ENCODE measurements at places on chromosomes 6 and 20.

DNA sequence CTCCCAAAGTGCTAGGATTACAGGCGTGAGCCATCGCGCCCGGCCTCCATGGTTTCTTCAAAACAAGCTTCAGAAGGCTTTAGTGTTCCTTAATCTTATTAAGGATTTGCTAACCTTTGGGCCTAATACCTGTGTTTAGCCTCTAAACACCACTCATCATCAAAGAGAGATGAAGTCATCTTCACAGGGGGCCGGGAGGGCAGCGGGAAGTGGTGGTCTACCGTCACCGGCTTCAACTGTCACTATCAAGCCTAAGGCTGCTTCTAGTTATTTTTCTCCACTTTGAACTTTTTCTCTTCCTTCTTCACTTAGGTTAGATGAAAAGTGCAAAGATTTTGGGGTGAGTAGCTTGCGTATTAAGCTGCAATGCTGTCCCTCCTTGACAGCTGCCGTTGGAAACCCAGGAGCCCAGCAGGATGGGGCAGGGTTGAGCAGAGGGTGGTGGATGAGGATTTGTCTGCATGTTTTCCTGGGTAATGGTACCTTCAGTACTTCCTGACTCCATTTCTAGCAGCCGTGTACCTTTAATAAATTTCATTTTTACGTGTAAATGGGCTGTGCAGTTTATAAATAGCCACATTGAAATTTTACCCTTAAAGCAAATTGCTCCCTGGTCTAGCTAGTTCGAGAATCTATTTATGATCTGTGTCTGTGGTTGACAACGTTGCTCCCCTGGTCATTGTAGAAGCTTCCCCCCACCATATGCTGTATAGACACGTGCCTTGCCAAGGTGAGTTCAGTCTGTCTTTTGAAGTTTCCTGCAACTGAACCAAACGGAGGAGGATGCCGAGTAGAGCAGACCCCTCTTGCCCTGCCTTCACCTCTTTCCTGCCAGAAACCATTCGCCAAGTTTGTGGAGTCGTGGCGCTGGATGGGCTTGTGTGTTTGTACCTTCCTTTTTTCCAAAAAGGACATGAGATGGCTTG is 64.8 kb downstream of the SYNJ2 start:
- no peak for DNase-seq

DNA sequence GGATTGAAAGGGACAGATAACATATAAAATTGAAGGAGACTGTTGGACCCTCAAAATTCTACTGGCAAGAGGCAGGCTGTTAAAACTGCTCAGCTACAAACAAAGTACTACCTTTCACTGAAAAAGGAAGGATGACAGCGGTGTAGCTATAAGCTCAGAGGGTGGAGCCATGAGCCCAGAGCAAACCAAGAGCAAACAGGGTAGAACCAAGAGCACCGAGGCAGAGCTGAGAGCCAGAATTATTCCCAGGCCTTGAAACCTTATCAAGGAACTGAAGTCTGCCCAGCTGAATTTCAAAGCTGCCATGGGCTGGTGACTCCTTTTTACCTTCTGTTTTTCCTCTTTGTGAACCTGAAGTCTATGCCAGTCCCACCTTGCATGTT is 74.7 kb upstream of the SLC4A11 start:
- DNase-seq = no peak

- DNase-seq = no peak
Measured at GRCh38 chr6:158630938-158631616, 13.5 kb downstream of the DYNLT1 start.

GRCh38 chr6:134738211-134738885 is 211.6 kb downstream of the ALDH8A1 start:
- no peak for DNase-seq

- no peak for DNase-seq
Measured at GRCh38 chr20:9279918-9280401, 211.1 kb downstream of the PLCB4 start.

DNA sequence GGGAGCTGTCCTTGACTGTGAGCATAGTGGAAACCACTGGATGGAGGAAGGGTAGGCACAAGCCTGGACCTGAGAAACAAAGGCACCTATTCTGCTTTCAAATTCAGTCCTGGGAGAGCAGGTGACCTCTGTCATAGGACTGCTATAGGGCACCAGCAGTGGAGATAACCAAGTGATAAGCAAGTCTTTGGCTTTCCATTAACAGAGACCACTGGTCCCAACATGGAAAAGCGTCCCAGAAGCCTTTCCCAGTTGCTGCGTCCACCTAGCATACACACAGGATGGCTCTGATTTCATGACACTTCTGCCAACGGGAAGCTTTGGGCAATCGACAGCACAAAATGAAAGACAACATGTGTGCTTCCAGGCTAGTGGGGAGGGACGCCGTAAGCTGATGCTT is 8.9 kb downstream of the SLC22A3 start:
- DNase-seq = peak; percentile 41

DNA sequence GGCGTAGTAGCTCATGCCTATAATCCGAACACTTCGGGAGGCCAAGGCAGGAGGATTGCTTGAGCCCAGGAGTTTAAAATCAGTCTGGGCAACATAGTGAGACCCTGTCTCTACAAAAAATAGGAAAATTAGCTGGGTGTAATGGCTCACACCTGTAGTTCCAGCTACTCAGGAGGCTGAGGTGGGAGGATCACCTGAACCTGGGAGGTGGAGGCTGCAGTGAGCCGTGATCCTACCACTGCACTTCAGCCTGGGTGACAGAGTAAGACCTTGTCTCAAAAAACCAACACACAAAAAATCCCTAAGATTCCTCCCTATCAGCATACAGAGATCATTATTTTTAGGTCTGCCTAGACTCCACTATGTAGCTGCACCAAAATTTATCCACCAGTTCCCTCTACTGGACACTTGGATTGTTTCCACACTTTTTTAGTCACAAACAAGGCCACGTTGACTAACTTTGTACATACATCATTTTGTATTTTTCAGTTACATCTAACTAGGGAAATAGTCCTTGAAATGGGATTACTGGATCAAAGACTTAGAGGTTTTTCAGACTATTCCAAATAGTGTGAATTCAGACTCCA is 3.6 kb upstream of the PHF1 start:
- DNase-seq = no peak

DNA sequence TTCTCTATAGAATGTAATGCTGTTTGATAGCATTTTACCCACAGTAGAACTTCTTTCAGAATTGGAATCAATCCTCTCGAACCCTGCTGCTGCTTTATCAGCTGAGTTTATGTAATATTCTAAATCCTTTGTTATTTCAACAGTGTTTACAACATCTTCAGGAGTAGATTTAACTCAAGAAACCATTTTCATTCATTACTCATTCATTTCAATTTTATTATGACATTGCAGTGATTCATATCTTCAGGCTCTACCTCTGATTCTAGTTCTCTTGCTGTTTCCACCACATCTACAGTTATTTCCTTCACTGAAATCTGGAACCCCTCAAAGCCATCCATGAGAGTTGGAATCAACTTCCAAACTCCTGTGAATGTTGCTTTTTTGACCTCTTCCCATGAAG is 93.7 kb downstream of the ZFAND3 start:
- DNase-seq = no peak

DNA sequence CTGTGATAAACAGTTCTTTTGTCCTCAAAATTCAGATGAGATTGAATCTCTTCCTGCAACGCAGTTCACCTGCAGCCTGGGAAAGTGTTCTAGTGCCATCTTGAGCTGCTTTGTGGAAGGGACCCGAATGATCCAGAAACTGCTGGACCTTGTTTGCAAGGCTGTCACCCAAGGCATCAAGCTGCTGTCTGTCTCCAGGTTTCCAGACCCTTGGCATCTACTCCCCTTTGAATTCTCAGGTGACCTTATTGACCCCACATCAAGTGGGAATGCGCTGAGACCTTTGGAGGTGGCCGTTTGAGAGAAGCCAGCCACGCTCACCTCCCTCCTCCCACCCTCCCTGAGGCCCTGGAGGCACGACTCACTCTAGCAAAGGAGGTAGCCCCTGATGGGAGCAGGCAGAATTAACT is 112.5 kb downstream of the EDN3 start:
- no peak for DNase-seq

- no peak for DNase-seq
Measured at GRCh38 chr6:41706876-41707564, 28.4 kb downstream of the TFEB start.

- DNase-seq = no peak
Measured at GRCh38 chr6:10409233-10409721, 5.6 kb downstream of the TFAP2A start.

GRCh38 chr20:52880997-52881396 is 91.2 kb upstream of the TSHZ2 start:
- DNase-seq = no peak

- DNase-seq = no peak
Measured at GRCh38 chr20:21259346-21259745, 43.8 kb upstream of the XRN2 start.

- no peak for DNase-seq
Measured at GRCh38 chr6:16625291-16626265, 135.7 kb downstream of the ATXN1 start.

DNA sequence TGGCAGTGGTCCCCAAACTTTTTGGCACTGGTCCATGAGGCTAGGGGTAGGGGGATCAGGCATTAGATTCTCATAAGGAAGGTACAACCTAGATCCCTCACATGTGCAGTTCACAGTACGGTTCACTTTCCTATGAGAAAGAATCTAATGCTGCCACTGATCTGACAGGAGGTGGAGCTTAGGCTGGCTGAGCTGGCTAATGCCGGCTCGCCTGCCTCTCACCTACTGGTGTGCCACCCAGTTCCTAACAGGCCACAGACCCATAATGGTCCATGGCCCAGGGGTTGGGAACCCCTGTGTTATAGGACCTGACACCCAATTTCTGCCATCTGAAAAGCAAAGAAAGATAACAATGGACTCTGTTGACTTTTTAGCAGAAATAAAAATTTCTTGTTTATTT is 199.6 kb downstream of the GMPR start:
- DNase-seq = no peak

GRCh38 chr6:110456694-110457093 is 19.7 kb downstream of the SLC22A16 start:
- DNase-seq = no peak

GRCh38 chr20:2742934-2743559 is 50.5 kb downstream of the EBF4 start:
- peak; percentile 85 for DNase-seq

DNA sequence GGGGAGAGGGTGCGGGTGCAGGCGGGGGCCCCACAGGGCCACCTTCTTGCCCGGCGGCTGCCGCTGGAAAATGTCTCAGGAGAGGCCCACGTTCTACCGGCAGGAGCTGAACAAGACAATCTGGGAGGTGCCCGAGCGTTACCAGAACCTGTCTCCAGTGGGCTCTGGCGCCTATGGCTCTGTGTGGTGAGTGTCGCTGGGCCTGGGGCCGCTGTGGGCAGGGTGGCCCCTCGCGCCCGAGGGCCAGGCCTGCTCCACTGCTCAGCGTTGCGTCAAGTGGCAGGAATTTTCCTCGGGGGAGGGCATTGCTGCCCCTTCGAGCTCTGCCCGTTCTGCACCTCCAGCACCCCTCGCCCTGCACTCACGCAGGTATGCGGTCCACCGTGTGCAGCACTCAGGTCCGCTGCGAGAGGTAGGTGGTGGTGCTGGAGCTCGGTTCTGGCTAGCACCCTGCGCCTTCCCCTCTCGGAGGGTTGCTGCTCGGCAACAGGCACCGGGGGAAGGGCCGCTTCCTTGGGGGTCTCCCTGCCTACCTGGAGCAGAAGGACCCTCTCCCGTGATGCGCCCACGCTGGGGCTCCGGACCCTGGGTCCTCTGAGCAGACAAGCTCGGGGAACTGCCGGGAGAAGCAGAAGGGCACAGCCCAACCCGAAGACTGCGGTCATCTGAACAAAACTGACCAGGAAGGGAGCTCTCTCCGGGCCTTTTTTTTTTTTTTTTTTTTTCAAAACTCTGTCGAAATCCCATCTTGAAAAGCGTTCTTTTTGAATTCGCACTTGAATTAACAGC is 674 bp downstream of the MAPK14 start:
- peak; percentile 32 for DNase-seq

DNA sequence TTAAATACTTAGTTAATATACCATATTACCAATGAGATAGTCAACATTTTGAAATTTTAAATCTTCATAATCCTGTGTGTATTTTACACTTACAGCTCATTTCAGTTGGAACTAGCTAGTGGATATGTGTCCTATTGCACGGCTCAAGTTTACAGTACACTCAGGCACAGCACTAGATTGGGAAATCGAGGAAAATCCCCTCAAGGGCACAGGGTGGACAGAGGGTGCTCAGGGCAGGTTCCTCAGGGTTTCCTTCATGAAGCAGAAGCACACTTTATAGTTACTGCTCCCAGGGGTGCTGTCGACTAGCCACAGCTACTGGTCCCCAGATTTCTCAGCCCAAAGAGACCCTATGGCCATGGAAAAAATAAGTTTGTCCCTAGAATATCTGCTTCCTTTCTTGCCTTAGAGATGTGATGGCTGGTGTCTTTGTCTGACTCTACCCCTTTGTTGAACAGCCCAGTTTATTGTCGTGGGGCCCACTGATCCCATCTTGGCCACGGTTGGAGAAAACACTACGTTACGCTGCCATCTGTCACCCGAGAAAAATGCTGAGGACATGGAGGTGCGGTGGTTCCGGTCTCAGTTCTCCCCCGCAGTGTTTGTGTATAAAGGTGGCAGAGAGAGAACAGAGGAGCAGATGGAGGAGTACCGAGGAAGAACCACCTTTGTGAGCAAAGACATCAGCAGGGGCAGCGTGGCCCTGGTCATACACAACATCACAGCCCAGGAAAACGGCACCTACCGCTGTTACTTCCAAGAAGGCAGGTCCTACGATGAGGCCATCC is 1.5 kb downstream of the BTN2A1 start:
- DNase-seq = no peak

GRCh38 chr20:46814366-46815232 is 80.0 kb upstream of the EYA2 start:
- no peak for DNase-seq

DNA sequence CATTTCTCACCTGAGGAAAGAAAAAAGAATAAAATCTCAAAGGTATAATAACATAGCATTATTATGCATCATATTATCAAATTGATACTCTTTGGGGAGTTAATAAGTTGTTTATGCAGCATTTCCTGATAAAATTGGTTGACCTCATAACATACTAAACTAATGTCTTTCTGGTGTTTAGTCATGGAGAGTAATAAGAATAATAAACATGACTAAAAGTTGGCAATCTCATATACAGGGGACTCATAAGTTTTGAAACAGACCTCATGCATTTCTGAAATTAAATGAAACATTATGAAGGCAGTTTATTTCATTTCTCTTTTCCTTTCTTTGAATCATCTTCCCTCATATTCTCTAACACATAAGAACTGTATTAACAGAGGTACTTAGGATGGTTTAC is 60.5 kb upstream of the PRDM1 start:
- no peak for DNase-seq

DNA sequence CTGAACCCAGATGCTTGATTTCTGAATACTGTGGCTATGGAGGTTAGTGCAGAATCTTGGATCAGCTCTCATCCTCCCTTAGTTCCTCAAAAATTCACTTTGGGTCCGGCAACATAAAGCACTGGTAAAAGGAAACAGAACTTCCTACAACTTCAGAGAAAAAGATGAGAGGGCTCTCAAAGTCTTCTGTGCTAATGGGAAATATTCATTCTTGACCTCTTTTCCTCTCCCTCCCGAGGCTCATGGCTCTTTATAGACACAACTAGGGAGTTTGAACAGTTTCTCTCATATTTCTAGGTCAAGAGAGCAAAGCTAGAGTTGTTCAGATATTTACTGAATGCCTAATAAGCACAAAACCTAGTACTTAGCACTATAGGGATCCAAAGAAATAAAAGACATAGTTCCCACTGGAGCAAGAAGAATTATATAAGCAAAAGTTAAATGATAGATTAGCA is 124.1 kb upstream of the TCF21 start:
- DNase-seq = no peak

GRCh38 chr20:59850018-59850641 is 83.3 kb downstream of the SYCP2 start:
- no peak for DNase-seq

GRCh38 chr20:309841-310644 is 12.7 kb downstream of the ZCCHC3 start:
- peak; percentile 98 for DNase-seq

All from NCI-H1092 (cell line).